CD4-positive, alpha-beta memory T cell (primary cell): ENCODE measurements at places on chromosomes 1 and 21.

DNA sequence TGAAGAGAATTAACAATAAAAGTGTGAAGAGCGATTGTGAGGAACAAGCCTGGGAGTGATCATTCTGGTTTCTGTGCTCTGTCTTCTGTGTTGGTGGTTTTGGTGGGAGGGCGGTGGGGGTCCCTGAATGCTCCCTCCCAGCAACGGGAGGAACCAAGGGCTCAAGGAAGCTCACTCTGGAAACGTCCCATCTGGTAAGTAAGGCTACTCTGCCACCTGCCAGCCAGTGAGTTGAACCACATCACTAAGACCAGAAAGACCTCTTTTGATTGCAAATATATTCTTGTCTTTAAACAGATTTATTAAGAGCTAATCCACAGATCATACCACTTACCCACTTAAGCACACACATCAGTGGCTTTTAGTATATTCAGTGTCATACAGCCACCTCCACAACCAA is 125.0 kb downstream of the PRDM2 start:
- DNase-seq: no peak

DNA sequence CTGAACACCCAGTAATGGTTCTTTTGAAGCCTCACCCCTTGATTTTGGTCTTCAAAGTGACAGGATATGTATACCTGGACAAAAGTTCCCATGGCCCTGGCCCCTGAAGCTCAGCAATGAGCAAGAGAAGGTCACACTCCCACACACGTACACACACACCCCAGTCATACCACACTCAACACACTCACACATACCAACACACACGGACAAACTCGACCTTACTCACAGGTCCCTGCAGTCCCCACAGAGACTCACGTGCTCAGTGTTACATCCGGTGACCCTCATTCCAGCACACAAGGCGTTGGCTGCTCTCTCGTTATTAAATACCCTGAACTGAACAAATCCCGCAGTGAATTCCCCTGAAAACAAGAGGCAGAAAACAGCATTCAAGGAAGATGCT is 5.9 kb downstream of the ITLN1 start:
- no peak for DNase-seq

GRCh38 chr21:37862536-37862935 is 53.7 kb downstream of the KCNJ6 start:
- no peak for DNase-seq

- DNase-seq: no peak
Observed at GRCh38 chr1:206080026-206080820, 27.2 kb downstream of the RHEX start.

DNA sequence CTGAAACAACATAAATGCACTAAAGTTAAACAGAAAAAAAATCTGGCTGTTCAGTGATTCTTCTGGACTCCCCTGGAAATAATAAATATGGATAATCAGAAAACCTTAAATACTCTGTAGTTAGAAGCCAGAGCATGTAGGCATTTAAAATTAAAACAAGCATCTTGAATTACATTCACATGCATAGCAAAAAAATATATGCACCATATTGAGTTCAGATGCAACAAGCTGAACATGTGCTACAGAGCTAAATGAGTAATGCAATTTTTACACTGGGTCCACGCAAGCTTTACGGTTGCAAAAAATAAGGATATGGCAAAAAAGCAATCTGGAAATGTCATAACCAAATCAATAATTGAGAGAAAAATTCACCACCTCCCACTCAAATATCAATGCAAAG is 11.5 kb upstream of the KCNT2 start:
- no peak for DNase-seq

DNA sequence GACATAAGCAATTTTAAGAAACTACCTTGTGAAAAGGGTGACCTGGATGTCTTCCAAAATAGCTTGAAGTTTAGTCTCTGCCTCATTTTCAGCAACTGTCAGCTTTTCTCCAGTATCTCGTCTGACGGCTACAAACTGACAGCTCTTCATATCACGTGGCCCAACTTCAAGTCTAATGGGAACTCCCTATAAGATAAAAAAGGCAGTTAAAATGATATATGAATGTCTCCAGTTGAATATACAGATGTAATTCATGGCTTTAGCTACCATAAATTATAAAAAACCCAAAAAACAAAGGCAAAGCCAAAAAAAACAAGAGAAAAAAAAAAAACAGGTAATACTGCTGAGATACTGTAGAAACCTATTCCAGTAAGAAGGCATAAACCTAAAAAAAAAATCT is 44.9 kb upstream of the SLC30A10 start:
- DNase-seq: no peak

- DNase-seq: no peak
Observed at GRCh38 chr1:224054012-224054411, 59.9 kb upstream of the FBXO28 start.

DNA sequence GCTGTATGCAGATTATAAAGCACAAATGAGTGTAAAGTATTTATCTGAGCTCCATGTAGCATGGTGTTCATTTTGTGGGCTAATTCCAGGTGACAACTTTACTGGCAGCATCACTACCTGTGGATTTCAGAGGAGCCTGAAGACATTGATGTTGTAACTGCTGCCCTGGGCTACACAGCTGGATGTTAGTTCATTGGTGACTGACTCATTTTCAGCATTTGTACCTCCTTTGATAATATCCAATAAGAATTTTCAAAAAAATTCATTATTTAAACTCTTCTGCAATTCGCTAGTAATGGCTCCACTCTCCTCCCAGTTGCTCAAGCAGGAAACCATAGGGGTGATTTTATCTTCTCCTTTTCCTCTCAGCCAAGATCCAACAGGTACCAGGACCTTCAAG is 37.3 kb upstream of the HSD3B1 start:
- DNase-seq: no peak

GRCh38 chr1:38546636-38547035 is 312.9 kb downstream of the RRAGC start:
- DNase-seq: no peak

- no peak for DNase-seq
Observed at GRCh38 chr1:68963353-68963752, 466.5 kb upstream of the DEPDC1 start.

DNA sequence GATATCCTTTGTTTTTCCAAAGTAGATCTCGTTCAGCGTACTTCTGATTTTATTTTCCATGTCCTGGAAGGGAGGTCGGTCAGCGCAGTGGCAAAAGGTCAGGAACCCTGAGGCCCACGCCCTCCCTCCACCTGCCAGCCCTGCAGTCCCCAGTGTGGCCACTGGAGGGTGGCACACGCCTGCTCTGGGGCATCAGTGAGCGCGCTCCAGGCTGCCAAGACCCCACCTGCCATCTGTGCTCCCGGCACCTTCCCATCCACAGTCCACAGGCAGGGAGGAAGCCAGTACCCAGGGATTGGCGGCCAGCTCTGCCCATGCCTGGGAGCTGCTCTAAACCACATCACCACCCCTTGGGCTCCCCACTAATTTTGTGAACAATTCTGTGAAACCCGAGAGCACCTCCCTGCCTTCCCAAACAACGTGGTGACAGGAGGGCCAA is 32.3 kb downstream of the SLC66A1 start:
- DNase-seq: peak; percentile 33

DNA sequence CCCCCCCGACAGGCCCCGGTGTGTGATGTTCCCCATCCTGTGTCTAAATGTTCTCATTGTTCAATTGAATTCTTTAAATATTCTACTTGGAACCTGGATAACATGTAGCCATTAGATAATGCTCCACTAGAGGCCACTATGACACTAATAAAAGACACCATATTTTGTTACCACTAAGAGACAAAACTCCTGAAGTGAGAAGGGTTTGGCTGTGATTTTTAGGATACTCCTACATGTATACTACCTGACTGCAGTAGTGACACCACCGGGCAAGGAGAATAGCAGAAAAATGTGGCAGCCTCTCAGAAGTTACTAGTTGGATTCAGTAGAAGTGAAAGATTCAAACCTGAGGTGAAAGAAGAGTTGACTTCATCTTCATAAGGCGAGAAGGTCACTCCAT is 36.0 kb downstream of the F5 start:
- peak; percentile 55 for DNase-seq

DNA sequence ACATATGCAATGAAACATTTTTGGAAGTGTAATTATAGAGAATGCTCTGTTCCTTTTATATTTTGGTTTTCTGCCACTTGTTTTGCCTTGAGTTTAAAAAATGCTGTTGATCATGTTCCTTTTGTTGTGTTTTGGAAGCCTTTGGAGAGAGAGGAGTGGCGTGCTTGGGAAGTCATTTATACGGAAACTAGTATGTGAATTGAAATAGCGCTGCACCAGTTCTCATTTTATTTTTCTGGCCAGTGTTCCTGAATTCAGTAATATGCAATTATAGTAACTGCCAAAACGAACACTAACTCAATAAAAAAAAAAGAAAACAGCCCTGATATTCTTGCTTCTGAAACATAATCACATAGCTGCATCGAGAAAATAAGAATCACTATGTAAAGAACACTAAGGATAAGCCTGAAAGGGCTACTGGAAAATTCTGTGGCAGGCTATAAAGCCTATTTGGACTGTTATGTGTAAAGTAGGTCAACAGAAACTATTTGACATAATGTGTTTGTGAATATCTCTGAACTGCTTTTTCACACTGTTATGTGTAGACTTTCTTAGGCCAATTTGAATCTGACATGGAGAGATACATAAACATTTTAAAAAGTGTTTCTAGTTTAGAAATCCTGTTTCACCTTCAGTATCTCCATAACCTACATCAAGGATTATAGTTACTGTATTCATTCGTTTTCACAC is 742.0 kb downstream of the KCNT2 start:
- no peak for DNase-seq

DNA sequence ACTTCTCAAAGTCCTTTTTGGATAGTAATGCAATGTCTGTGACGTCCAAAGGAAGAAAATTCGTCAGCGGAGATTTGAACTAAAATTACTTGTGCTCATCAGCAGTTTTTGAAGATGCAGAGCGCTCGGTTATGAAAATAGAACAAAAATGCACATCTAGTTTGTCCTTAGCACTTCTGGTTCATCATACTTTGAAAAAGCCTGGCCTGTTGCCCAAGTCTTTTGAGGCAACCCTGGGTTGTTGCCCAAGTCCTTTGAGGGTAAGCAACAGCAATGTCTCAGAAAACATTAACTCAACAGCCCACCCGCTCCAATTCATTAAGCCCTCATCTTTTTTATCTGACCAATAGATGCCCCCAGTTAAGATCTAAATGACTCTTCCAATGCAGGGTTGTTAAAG is 91.9 kb downstream of the HUNK start:
- no peak for DNase-seq
